H1 (cell line): ENCODE measurements at places on chromosomes 12 and 14. TPM values are rescaled to one million over a fixed set of nuclear protein-coding genes. Genes with fewer than 3 reads are reported as not detected.

GRCh38 chr12:77745624-77746023, 85.1 kb upstream of the NAV3 start:
- no peak overlapping the region for H3K4me3 ChIP-seq
- H3K27ac ChIP-seq: no peak overlapping the region
- no peaks in the 10 kb centered on the region for H3K36me3 ChIP-seq
- H3K4me1 ChIP-seq: no peaks in the 10 kb centered on the region
- no peak for DNase-seq

GRCh38 chr14:92956961-92957360, 34.0 kb downstream of the CHGA start:
- no peaks in the 10 kb centered on the region for H3K4me1 ChIP-seq
- no peaks in the 10 kb centered on the region for H3K27me3 ChIP-seq
- no peak overlapping the region for H3K4me3 ChIP-seq
- H3K36me3 ChIP-seq: peaks cover 6% of the 10 kb centered on the region; the same call in 1 of the 2 replicates

- DNase-seq: no peak
- no peaks in the 10 kb centered on the region for H3K36me3 ChIP-seq
These were observed 1.1 kb downstream of the ALX1 start for GRCh38 chr12:85280984-85281630.

DNA sequence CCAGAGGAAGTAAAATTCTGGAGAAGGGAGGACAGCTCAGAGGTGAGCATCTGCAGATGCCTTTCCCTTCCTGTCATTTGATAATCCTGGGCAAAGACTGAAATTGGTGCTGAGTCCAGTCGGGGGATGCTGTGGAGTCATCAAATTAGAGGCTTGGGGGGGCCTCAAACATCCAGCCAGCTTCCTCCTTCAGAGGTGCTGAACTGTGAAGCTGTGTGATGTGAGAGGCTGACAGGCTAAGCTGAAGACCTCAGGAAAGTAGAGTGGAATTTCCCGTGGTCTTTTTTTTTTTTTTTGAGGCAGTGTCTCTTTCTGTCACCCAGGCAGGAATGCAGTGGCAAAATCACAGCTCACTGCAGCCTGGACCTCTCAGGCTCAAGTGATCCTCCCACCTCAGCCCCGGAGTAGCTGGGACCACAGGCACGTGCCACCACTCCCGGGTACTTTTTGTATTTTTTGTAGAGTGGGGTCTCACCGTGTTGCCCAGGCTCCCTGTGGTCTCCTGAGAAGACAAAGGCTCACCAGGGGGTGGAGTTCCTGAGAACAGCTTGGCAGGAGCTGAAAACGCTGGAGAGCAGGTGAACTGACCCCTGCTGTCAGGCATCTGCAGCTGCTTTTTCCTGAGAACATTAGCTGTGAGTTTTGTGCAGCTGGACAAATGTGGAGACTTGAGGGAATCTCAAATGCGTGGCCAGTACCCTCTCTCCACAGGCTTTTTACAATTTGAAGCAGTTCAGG, 6.1 kb upstream of the TCL1B start:
- no peaks in the 10 kb centered on the region for H3K27me3 ChIP-seq
- H3K27ac ChIP-seq: no peak overlapping the region
- peaks cover 2% of the 10 kb centered on the region; the same call in 1 of the 2 replicates for H3K4me1 ChIP-seq
- H3K4me3 ChIP-seq: no peak overlapping the region

GRCh38 chr12:93323625-93324329, 53.9 kb upstream of the NUDT4 start:
- DNase-seq: no peak
- no peaks in the 10 kb centered on the region for H3K36me3 ChIP-seq
- no peak overlapping the region for H3K27ac ChIP-seq
- H3K27me3 ChIP-seq: no peaks in the 10 kb centered on the region
- H3K4me1 ChIP-seq: no peaks in the 10 kb centered on the region
- no peak overlapping the region for H3K4me3 ChIP-seq

Gene LRFN5
- polyA plus RNA-seq: 0.75 and 0.85 TPM in 2 replicates

Gene PLBD2
- 16.8 and 25.6 TPM in 2 replicates for polyA plus RNA-seq

Gene COX8C
- not detected in 2 replicates for polyA plus RNA-seq
